ENCODE measurements at places on chromosomes 13 and 19. TPM values are rescaled to one million over a fixed set of nuclear protein-coding genes. Genes with fewer than 3 reads are reported as not detected.

Gene ZGLP1
- 7.6 TPM for total RNA-seq

Gene CABP5
- not detected for total RNA-seq

Gene PABPC3
- total RNA-seq, result 0.16 TPM

Gene KLK3
- not detected for total RNA-seq

Gene FCGBP
- total RNA-seq, result 0.21 TPM

Gene ANKLE1
- total RNA-seq, result 0.99 TPM

Gene IGFL2
- total RNA-seq, result not detected

Gene WDR88
- total RNA-seq, result not detected

Gene KIR2DL4
- not detected for total RNA-seq

Gene LACC1
- 6.7 TPM for total RNA-seq

Gene ONECUT3
- not detected for total RNA-seq

Gene ZNF224
- 30.2 TPM for total RNA-seq

Gene LAIR1
- total RNA-seq, result not detected

Gene ABCA7
- 17.8 TPM for total RNA-seq

Gene DNAAF3
- total RNA-seq, result 1.5 TPM

Gene OR7C1
- not detected for total RNA-seq

Gene MBD3L5
- not detected for total RNA-seq

Gene PPM1N
- 0.29 TPM for total RNA-seq

Gene FLT3LG
- total RNA-seq, result 10.8 TPM

Gene ACP7
- not detected for total RNA-seq

Gene ZNF221
- 9.2 TPM for total RNA-seq

Gene ZNF541
- total RNA-seq, result not detected

Gene PPP1R13L
- 48.7 TPM for total RNA-seq

Gene SMIM44
- not detected for total RNA-seq

Gene PRR20D
- total RNA-seq, result not detected

Gene LYPD3
- 0.27 TPM for total RNA-seq

Gene MCEMP1
- total RNA-seq, result not detected

Gene ZNF611
- total RNA-seq, result 20.7 TPM
